ENCODE measurements at places on chromosomes 16 and 17.

DNA sequence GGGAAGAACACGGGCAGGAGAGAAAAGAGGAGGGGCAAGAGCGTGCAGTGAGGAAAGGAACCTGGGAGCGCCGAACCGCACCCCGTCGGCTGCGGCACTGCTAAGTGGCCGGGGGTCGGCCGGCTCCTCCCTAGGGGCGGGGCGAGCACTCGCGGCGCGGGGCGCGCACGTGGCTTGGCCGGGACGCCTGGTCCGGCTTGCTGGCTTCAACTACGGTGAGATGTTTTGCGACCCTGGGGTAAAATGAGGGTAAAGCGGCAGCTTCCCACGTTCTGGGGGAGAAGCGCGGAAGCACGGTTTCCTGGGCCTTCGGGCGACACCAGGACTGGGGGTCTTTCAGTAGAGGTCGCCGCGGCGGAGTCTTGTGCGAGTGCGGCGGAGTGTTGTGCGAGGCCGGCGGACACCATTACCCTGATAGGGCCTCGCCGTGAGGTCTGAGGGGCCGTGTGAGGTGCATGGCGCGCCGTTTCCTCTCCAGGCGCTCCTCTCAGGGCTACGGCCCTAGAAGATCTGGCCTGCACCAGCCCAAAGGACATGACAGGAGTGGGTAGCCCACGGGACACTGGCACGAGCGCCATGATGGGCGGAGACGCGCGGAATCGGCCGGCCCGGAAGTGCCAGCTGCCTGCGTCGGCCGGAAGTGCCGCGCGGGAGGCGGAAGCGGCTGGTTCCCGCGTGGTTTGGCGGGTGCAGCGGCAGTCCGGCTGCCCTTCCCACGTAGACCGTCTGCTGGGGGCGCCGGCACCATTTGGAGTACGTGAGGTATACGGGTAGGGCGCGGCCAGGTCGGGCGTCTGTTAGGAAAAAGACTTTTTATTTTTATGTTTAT, at the start of the genes MYO19 and PIGW:
TSS of gene MYO19 (minus strand) at position 29 of the 829 bp plus-strand sequence. CDS start 2,330 bp downstream, outside the sequence.
TSS of gene PIGW (plus strand) at position 148 of the 829 bp plus-strand sequence. CDS start 2,115 bp downstream, outside the sequence.
- DNase-seq: peak; percentile 96

GRCh38 chr17:18035704-18036103, 3.3 kb downstream of the ATPAF2 start:
- no peak for DNase-seq

DNA sequence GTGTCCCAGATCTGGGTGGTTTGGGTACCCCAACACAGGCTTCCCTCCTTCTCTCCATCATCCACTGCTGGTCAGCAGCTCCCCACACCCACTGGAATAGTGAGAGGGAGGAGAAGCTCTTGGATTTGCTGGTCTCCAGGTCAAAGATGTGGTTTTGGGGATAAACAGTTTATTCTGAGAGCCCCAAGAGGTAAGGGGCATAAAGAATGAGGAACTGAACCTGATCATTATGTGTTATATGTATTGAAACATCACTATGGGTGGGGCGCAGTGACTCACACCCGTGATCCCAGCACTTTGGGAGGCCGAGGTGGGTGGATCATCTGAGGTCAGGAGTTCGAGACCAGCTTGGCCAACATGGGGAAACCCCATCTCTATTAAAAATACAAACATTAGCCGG, 3.9 kb downstream of the DPEP2 start:
- no peak for DNase-seq

DNA sequence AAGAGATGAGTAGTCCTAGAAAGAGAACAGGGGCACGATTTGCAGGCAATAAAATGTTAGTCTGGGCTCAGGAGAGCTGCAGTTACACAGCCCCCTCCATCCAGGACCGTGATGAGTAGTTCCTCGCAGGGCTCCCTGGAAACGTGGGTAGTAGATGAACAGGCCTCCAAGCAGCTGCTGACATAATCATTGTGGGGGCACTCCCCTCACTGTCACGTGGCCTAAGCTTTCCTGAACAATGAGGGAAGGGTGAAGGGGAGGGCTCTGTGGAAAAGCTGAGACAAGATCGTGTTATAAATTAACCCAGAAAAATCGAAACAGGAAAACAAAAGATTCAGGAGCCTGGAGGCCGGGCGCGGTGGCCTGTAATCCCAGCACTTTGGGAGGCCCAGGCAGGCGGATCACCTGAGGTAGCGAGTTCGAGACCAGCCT, 1.3 kb upstream of the PER1 start:
- DNase-seq: peak; percentile 51

GRCh38 chr16:87138738-87139267, 178.4 kb downstream of the C16orf95 start:
- DNase-seq: no peak

GRCh38 chr16:55426865-55427484, 52.0 kb upstream of the MMP2 start:
- DNase-seq: no peak

GRCh38 chr17:41354536-41354935, 3.9 kb upstream of the KRT33A start:
- DNase-seq: peak; percentile 28

- DNase-seq: no peak
Measured at GRCh38 chr16:87068762-87069150, 248.4 kb downstream of the C16orf95 start.

GRCh38 chr16:78494105-78494504, 394.7 kb downstream of the WWOX start:
- DNase-seq: no peak

- no peak for DNase-seq
Measured at GRCh38 chr17:82320140-82320840, 2.9 kb upstream of the CD7 start.

GRCh38 chr16:60852635-60853034, 1183.6 kb downstream of the CDH8 start:
- DNase-seq: no peak

- DNase-seq: no peak
Measured at GRCh38 chr17:80246266-80246681, 14.4 kb upstream of the RNF213 start.

- peak; percentile 80 for DNase-seq
Measured at GRCh38 chr17:16987830-16988601, 16.1 kb upstream of the TNFRSF13B start.

DNA sequence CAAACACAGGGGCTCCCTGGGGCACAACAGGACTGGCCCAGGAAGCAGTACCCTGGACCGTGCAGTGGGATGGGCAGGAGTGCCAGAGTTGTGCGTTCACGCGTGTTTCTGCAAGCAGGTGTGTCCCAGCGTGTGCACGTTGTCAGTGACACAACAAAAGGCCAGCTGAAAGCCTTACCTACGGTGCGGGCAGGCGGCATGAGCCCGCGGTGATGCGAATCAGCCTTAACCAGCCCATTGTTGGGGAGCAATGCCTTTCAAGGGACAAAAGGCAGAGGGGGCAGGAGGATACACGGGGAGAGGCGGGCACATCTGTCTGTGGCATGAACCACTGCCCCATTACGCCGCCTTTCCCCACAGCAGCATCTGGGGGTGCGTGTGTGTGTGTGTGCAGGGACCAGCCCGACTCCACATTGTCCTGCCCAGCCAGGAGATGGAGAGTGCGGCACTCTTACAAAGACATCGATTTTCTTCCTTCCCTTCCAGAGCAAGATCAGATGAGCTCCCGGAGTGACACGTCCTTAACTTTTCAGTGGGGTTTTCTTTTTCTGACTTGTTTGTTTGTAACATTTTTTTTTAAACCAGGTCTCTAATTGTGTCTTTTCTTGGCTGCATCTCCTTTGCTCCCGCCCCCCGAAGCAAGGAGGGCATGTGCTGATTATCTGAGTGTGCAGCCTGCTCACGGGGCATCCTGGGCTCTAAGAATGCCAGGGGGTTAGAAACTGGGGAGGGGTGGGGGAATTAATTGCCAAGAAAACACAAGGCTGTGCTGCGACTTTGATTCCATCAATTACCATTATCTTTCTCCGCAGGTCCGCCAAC, 158.1 kb downstream of the ZNF423 start:
- no peak for DNase-seq

DNA sequence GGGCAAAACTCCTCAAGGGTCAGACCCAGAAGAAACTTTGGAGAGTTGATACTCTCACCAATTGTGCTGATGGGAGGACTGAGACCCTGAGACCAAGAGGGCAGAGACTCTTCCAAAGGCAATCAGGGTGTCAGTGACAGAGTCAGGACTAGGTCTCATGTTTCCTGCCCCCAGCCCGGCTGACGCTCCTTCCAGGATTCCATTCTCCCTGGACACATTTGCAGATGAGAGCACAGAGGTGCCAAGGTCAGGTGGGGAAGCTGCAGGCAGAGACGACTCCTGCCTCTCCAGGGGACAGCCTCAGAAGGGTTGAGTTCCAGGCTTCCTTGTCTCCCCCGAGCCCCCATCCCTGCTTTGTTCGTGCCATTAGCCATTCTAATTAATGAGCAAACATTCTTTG, 174.1 kb downstream of the WSCD1 start:
- no peak for DNase-seq

- peak; percentile 76 for DNase-seq
Measured at GRCh38 chr16:20916942-20917341, 16.4 kb downstream of the LYRM1 start.

DNA sequence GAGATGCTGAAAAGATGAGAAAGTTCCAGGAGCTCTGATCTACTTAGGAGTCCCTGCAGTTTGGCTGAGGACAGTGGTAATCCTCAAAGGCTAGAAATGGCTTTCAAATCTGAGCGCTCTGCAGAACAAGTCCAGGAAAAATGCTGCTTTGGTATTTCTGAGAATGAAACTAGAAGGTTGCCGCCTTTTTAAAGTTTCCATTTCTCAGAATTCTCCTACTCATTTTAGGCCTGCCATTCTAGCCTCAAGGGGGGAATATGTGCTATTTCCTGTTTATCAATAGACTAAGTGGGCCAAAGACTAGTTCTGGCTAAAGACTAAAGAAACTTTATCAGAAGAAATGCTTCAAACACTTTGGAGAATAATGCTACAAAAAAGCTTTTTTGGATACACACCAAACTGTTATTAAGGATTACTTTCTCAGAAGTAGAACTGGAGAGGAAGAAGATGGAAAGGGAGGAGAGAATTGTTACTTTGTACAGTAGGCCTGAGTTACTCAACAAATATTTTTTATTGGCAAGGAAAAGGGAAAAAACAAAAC, at the start of gene SLFN12L:
TSS of gene SLFN12L (minus strand) at position 78 of the 541 bp plus-strand sequence. CDS start 15,314 bp downstream, outside the sequence.
- peak; percentile 90 for DNase-seq

GRCh38 chr17:50264263-50265113, 9.8 kb upstream of the TMEM92 start:
- no peak for DNase-seq

- DNase-seq: no peak
Measured at GRCh38 chr16:62700426-62701294, 664.4 kb upstream of the CDH8 start.

- no peak for DNase-seq
Measured at GRCh38 chr17:77163511-77164280, 22.9 kb downstream of the SEC14L1 start.

DNA sequence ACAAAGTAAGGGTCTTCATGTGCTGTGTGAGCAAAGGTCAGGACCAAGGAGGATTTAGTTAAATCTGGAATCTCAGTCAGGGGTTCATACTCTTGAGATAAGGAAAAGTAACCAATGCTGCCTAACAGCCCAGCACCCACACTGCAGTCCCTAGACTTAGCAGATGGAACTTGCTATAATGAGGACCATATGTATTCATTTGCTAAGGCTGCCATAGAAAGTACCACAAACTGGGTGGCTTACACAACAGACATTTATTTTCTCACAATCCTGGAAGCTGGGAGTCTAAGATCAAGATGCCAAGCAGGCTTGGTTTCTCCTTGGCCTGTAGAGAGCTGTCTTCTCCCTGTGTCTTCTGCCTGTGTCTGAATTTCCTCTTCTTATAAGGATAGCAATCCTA, 20.8 kb downstream of the ZP2 start:
- DNase-seq: no peak

DNA sequence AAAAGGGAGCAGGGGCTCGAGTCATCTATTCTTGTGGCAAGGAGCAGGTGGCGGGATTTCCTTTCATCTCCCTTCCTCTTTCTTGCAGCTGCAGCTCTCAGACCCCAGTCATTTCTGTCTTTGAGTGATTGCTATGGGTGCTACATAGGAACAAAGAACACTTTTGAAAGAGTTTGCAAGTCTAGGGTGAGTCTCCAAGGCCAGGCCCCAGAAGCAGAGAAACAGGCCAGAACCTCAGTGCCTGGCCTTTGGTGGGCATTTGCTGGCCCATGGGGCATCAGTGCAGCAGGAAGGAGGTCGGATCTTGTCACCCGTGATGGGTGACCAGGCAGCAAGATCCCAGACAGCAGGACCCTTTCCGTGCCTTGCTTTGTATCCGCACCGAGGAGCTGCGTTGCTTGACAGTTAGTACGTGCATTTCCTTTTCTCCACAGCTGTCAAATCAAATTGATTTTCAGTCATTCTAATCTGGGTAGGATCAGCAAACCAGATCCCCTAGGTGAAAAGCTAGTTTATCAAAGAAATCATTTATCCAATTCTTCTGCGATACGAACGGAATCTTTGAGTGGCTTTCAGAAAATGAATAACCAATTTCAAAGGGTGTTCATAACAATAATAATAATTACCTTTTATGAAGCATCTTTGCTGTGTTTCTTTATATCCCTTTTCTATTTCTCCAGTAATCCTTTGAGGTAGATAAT, 244.6 kb upstream of the MAF start:
- no peak for DNase-seq

GRCh38 chr17:40338058-40338457, 26.5 kb downstream of the GJD3 start:
- peak; percentile 54 for DNase-seq

DNA sequence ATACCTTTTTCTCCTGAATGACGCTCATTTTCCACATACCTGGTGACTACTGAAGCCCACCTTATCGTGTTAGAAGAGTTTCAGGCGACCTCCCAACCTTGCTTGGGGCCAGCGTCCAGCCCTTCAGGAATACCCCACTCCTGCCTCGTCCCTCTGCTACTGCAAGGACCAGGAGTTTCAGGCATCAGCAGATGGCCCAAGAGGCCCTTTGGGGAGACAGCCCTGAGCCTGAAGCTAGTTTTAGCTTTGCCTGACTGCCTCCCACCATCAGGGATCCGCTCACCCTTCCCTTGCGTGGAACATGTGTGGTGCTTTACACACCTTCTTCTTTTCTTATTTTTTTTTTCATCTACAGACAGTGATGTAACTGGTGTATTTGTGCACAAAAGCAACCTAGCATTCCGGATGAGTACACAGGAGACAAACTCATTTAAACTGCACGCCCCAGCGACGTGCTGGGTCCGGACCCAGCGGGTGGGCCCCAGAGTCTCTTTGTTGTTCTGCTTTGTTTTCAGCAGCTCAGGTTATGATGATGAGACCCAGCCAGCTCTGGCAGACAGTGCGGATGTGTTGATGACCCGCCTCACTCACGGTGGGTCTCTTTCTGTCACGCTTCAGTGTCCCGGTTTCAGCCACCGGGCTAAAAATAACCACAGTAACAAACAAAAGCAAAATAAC, 242.4 kb downstream of the C16orf95 start:
- DNase-seq: no peak

GRCh38 chr16:11342021-11342855, 3.0 kb upstream of the RMI2 start:
- no peak for DNase-seq

Data from KBM-7 (cell line).